Memory B cell (primary cell): ENCODE measurements at places on chromosomes 3 and 15.

- no peak for DNase-seq
Observed at GRCh38 chr3:26247712-26248111, 374.9 kb upstream of the LRRC3B start.

GRCh38 chr15:45429941-45430792 is 51.8 kb upstream of the GATM start:
- peak; percentile 88 for DNase-seq

DNA sequence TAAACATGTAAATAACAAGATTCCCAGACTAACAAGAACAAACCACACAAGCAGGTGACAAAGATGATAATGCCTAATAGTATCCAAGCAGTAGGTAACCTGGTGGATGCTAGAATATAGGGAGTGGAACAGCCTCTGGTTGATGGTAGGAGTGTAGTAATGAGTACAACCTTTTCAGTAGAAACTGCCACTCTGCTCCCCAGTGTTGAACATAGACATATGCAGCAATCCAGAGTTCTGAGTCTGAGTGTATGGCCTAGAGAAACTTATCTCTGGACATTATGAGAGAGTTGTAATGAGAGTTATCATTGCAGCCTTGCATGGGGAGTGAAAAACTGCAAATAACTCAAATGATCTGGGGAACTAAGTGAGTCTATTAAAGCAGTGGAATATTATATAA is 76.1 kb upstream of the ACAD9 start:
- DNase-seq = no peak

DNA sequence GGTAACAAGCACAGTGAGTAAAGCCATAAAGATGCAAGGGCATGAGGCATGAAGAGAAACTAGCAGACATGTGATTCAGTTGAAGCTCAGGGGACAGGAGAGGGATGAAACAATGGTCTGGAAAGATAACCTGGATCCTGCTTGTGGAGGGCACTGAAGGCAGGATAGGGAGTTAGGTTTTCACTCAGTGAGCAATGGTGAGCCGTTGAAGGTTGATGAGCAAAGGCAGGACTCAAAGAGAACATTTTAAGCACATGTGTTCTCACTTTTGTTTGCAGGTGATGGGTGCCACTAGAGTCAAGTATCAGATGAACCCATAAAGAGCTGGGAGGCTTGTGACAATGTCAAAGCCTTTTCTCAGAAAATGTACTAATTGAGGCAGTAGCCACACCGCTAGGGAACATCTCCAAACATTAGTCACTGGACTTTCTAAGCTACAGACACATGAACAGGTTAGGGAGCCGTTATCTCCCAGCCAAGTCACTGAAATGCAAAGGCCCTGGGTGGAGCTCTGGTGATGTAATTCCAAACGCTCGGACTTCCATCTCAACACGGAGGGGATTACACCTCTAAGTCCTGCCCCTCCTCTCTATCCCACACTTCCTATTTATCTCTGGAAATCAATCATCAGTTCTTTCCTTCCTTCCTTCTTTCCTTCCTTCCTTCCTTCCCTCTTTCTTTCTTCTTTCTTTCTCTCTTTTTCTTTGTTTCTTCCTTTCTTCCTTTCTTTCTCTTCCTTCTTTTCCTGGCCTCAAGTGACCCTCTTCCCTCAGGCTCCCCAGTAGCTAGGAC is 22.7 kb downstream of the KLHL6 start:
- DNase-seq = no peak

- no peak for DNase-seq
Observed at GRCh38 chr3:4517643-4518311, 24.6 kb downstream of the ITPR1 start.

GRCh38 chr3:195526492-195526891 is 16.6 kb downstream of the PPP1R2 start:
- no peak for DNase-seq

GRCh38 chr3:67462187-67462586 is 192.2 kb downstream of the SUCLG2 start:
- no peak for DNase-seq

DNA sequence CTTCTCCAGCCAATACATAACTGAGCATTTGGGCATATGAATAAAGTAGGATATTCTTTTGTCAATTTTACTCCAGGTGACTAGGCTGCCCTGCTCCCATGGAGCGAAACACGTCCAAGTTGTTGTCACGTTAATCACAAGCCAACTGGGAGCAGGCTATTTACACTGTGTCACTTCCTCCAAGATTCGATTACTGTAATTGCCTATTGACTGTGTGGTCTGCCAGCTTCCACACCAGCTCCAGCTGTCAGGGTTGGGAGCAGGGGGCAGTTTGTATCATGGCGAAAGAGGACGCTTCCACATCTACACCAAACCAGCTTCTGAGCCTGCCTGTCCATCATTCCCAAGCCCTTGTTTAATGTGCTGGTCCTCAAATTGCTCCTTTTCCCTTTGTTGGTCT is 89.2 kb upstream of the RORA start:
- no peak for DNase-seq

DNA sequence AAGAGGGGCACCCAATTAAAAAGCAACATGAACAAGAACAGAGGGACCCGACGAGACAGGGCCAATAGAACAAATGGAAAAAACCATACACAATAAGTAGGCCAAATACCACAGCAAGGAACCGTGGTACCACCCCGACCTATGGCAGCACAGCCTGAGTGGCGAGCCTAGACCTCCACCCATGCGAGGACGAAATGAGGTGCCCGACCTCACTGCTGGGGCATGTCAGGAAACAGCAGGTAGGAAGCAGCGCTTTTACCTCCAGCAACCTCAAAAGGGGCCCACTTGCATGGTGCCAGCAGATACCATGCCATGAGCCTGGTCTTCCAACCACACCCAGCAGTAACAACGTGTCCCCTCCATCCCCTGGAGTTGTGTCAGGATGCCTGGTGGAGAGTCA is 77.9 kb downstream of the PCSK6 start:
- DNase-seq = no peak

- DNase-seq = no peak
Observed at GRCh38 chr3:44186712-44187111, 55.0 kb upstream of the TOPAZ1 start.

- DNase-seq = no peak
Observed at GRCh38 chr3:106371221-106371970, 502.6 kb upstream of the CBLB start.

DNA sequence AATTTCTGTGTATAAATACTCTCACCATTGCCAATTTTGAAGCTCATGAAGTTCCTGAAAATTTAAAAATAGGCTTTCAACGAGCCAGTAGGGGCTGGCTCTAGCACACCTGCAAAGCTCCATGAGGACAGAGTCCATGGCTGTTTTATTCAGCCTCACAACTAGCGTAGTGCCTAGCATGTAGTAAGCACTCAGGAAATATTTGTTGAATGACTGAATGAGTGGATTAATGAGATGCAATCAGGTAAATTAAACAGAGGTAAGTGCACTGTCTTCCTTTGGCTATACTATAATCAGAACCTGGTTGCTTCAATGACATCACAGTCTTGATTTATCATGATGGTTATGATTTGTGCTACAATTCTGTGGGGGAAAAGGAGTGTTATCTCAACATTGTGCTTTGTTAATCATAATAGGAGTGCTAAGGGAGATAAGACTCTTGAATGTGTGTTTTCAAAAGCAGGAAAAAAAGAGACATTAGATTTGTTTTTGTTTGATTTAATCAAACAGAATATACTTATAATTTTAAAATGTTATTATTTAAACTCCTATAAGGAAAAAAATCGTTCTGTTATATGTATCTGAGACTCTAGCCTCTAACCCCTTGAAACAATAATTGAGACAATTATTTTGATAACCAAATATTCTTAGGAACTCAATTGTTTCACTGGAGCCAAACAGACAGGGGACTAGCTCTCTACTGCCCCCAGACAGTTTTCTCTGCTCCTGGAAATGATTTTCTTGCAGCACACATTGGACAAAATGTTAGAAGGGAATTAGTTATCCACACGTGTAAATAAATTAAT is 171.7 kb upstream of the ATP11B start:
- no peak for DNase-seq
